Sigmoid colon (tissue), 7 donors: ENCODE measurements at places on chromosomes 7 and 10.

DNA sequence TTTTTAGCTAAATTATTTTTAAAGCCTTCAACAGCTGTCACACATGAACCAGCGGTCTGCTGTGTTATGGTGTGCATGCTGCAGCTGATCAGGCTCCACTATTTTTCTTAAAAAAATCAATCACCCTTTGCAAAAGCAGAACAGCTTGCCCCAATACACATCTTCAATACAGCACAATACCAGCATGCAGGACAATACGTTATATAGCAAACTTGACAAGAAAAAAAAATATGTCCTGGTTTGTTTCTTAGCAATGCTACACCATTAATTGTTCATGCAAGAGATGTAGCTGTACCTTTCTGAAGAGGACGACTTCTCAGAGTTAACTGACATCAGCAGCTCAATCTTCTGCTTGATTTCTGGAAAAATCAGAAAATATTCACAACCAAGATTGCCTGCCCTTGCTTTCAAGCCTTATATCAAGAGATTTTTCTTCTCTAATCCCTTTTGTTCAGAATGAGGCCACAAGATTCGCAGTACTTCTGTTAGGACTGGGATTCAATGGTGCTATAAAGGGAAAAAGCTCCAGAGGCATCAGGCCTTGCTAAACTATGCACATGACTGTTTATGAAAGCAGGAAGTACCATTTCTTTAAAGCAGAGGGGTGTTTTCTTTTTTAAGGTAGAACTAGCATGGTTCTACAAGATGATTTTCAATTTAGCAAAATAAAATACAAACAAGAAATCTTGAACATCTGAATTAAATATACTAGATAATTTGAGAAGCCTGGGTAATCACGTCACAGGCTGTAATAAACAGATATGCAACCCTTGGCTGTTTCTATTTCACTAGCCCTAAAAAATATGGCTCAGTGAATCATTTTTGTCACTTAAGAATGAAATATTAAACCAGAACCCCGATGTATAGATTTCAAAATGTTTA is 120.0 kb downstream of the SRPK2 start:
- H3K36me3 ChIP-seq = no peaks in the 10 kb centered on the region
- no peak for DNase-seq
- peak overlapping the region; percentile 15 for H3K4me3 ChIP-seq
- peak overlapping the region; percentile 78 for H3K27ac ChIP-seq
- H3K27me3 ChIP-seq = no peaks in the 10 kb centered on the region
- H3K4me1 ChIP-seq = peaks cover 38% of the 10 kb centered on the region

DNA sequence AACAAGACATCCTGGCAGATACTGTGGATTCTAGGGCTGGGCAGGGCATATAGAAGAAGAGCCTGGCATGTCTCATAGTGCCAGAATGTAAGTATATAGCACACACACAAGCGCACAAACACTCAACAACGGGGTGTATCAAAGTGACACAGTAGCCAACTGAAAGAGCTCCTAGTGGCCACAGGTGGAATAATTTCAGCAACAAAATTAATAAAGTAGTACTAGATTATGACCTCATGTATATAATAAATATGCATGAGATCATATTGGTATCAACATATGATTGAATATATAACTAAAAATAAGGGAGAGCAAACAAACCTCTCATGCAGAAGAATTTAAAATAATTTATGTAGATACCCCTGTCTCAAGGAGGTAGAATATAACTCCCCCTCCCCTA is 72.4 kb upstream of the CXCL12 start:
- no peaks in the 10 kb centered on the region for H3K27me3 ChIP-seq
- H3K4me1 ChIP-seq = no peaks in the 10 kb centered on the region
- H3K27ac ChIP-seq = no peak overlapping the region
- no peak overlapping the region for H3K4me3 ChIP-seq
- H3K36me3 ChIP-seq = no peaks in the 10 kb centered on the region

- peaks cover 30% of the 10 kb centered on the region for H3K27me3 ChIP-seq
- no peaks in the 10 kb centered on the region for H3K36me3 ChIP-seq
- no peak for DNase-seq
Observed at GRCh38 chr10:97768322-97769315, 3.2 kb downstream of the SFRP5 start.

- no peak overlapping the region for H3K4me3 ChIP-seq
- no peak for DNase-seq
- H3K27me3 ChIP-seq = no peaks in the 10 kb centered on the region
Observed at GRCh38 chr10:31822150-31822549, 106.5 kb downstream of the ARHGAP12 start.

- no peaks in the 10 kb centered on the region for H3K36me3 ChIP-seq
- no peak for DNase-seq
- H3K4me3 ChIP-seq = no peak overlapping the region
- H3K27me3 ChIP-seq = no peaks in the 10 kb centered on the region
- no peak overlapping the region for H3K27ac ChIP-seq
Observed at GRCh38 chr10:63664341-63664885, 143.2 kb downstream of the REEP3 start.
